GM13976 (cell line): ENCODE measurements at places on chromosomes 16 and 17.

GRCh38 chr17:59038734-59039133 lies 67.9 kb downstream of the TRIM37 start:
- no peak for DNase-seq

DNA sequence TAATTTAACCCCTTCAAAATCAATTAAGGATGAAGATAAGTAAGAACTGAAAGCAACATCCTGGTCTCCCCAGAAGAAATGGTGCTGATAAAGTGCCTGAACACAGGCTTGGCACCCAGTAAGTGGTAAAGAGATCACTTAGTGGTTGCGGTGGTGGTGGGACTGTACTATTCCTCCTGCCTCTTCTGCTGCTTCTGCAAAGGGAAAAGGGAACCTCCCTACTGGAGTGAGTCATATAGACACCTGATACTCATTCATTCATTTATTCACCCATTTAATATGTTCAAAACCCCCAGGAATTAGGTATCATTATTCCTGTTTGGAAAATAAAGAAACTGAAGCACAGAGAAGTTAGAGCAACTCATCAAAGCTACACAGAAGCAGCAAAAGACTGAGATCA lies 60.6 kb downstream of the CDYL2 start:
- no peak for DNase-seq

DNA sequence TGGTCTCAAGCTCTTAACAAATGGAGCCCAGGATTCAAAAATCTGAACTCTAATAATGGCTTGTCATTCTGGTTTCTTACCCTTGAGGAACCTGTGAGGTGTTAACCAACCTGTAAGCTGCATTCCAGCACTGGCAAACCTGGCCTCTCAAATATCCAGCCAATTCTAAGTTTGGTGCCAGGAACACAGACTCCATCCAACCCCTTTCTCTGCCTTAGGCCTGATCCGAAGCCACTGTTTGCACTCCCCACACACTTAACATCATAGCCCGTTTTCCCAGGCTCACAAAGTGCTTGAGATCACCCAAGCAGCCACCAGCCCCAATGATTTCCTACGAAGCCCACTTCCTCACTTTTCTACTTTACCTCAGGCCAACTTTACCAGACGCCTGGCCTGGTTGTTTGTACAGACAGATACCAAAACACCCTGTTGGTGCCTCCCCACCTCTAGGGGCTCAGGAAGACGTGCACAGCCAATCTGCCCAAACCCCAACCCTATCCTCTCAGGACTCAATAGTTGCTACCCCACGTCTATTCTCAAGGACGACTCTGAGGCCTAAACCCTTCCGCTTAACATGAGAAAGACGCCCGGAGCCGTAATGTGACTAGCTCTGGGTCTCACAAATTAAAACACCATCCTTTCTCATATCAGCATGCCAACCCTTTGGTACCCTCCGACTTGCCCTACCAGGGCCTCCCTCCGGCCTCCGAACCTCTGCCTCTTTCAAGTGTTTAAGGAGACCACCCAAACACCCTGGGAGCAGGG lies 3.2 kb upstream of the PER1 start:
- no peak for DNase-seq

DNA sequence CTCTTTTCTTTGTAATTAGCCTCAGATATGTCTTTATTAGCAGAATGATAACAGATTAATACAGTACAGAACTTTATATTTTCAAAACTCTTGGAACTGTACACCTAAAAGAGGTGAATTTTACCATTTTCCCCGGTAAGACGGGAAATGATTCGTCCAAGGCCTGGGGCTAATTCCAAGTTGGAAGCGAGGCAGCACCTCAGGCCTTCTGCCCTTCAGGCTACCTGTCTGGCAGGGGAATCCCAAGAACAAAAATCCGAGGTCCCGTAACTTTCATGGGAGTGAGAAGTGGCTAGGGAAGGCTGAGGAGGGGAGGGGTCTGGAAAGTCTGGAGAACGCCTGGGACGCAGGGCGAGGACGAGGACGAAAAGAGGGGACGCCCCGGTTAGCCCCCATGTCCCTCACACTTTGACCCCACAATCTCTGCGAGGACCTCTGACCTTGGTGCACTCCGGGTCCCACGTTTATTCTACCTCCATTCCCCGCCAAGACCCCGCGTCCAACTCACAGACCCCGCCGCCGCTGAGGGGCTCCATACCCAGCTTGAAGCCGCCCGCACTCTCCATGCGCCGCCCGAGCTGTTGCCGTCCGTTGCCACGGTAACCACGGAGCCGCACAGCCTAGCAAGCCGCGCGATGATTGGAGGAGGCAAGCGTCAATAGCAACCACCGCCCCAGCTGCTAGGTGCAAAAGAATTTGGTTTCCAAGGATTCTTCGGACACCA lies at the start of gene HYDIN:
Gene HYDIN (minus strand): TSS at position 601 of the 724 bp plus-strand sequence. CDS start 43,827 bp downstream, outside the sequence.
- no peak for DNase-seq

GRCh38 chr16:88737298-88738150 lies 31.2 kb downstream of the CTU2 start:
- peak; percentile 92 for DNase-seq

- no peak for DNase-seq
These were observed 11.4 kb downstream of the UNC13D start for GRCh38 chr17:75832652-75833400.

DNA sequence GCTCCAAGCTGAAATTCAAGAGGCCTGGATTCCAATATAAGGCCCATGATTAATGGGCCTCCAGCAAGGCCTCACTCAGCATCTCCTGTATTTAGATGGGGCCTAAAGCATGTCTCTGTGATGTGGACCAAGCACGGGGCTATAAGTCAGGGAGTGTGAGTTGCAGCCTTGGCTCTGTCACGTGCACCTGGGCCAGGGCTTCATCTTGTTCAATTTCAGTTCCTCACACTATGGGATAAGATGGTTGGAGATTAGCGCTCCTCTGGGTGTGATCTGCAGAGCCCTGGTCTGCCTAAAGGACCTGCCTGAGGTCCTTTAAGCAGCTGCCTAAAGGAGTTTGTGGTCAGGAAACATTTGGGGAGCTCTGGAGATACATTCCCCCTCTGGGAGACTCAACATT lies 25.2 kb downstream of the KLHL36 start:
- no peak for DNase-seq

DNA sequence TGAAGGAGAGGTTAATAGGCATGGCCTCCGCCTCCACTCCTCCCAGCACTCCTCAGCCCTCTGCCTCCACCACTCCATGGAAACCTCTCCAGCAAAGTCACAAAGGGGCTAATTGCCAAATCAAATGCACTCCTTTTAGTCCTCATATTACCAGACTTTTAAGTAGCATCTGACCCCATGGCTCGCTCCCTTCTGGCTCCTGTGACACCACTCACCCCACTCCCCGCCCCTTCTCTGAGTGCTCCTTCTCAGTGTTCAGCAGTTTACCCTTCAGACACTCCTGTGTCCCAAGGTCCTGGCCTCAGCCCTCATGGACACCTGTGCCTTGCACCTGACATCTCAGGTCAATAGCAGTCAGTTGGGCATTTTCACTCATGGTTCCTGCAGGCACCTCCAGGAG lies 243.5 kb upstream of the CCL2 start:
- DNase-seq = no peak

DNA sequence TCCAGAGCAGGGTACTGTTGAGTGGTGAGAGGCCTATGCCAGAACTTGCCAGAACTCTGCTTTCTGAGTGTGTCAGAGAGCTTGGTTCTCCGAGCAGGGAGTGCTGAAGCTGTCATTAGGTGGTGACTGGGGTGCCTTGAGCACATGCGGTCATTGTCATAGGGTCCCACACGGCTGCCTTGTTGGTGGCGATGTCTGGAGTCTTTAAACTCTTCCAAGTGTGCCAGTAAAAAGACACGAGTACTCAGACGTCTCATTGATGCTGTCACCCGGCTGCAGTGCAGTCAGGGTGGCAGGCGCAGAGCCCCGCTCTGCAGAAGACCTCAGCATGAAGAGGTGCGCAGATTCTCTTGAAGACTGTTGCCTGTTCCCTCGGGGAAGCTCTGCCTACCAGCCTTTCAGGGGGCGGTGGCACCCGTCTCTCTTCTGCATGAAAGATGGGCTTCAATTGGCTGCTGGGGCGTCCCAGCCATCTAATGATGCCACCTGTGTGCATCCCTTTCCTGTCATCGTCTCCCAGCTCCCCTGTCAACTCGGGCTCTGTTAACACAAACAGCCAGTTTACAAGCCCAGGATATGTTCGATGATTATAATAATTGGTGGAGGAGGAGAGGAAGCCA lies 58.3 kb downstream of the NKD1 start:
- DNase-seq = no peak

- DNase-seq = peak; percentile 53
These were observed 885 bp downstream of the ZNF207 start for GRCh38 chr17:32350666-32351418.

DNA sequence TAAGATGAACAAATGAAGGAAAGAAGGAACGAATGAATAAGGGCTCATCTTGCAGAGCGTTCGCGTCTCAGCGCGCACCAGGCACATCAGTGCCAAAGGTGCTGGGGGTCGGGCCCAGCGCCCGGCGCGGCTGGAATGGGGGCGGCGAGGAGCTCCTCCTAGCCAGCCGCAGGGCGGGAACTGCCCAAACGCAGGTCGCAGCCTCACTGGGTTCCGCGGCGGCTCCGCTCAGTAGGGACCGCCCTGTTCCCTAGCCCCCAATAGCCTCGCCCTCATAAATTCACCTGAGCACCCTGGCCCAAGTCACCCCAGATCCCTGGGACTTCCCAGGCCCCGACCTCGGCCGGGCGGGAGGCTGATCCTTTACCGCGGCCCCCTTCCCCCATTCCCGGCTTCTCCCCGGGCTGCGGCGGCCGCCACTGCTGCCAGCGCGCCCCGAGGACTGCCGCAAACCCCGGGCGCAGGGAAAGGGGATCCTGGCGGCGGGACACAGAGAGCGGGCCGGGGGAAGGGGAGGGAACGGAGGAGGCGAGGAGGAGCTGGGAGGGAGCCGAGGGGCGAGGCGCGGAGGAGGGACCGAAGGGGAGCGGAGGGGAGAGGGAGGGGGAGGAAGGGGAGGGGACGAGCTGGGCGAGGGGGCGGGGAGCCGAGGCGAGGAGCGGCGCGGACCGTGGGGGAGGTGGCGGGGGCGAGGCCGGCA lies 377 bp upstream of the CRHR1 start:
- DNase-seq = peak; percentile 50

- DNase-seq = no peak
These were observed 16.8 kb upstream of the MT4 start for GRCh38 chr16:56547949-56548567.

DNA sequence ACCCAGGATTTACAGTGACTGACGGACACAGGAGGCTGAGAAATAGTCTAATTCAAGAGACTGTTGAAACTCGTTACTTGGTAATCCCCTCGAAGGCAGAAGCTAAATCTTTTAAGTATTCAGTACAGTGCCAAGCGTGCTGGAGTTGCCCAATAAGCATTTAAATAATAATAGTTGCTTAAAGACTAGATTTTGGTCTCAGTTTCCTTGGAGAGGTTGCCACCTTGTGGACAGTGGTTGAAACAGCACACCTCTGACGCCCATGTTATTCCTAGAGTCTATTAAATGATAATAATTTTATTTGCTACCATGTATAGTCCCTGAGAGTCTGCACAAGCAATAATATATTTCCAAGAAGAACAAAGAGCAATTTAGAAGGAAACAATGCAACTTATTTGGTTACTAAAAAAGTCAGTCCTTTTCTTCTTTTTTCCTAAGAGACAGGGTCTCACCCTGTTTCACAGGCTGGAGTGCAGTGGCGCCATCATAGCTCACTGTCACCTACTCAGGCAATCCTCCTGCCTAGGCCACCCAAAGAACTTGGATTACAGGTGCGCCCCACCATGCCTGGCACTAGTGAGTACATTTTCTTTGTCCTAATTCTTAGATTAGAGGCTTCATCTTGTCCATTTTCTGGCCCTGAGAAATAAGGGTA lies 138.0 kb upstream of the NUDT7 start:
- peak; percentile 50 for DNase-seq

DNA sequence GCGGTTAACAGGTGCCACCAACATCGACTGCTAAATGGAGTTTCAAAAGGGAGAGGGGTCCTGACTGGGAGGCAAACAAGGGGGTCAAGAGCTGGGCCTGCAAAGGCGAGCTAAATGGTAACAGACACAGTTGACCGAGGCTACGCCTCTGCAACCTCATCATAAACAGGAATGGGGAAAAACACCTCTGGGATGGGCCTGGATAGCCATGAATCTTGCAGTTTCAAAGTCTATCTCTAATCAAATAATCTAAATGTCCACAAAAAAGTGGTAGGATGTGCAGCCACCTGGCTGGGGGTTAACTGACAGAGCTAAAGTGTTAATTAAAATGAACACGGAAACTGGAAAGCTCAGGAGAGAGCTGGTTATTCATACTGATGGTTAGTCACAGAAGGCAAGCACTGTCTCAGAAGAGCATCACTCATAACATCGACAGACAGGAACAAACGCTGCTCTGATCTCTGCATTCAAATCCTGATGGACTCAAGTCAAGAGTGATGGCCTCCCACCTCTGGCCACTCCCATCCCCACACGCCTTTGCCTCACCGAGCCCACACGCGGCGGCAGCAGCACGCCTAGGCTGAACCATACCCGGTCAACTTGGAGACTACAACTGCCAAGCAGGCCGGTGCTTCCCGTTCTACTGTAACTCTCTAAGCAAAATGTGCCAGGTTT lies 56.3 kb downstream of the CREBBP start:
- DNase-seq = no peak

GRCh38 chr17:74332017-74332650 lies 6.1 kb downstream of the KIF19 start:
- DNase-seq = no peak

DNA sequence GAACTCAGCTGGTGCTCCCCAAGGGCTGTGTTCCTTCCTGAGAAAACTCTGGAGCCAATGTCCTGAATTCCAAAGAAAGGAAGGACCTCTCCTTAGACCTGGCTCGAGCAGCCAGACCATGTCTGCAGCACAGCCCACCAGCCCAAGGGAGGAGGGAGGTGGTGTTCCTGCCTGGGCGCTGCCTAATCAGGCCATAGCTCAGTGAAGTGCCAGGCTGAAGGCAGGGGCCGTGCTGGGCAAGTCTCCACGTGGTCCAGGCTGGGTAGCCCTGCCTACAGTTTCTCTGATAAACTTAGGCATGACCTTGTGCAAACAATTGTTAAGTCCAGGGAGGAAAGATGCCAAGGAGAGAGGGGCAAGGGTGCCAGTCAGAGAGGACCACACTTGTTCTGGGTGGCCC lies 76.8 kb downstream of the MPRIP start:
- no peak for DNase-seq

- peak; percentile 26 for DNase-seq
These were observed 2.2 kb upstream of the PHLPP2 start for GRCh38 chr16:71726476-71727315.

- no peak for DNase-seq
These were observed 340.7 kb downstream of the SNX29 start for GRCh38 chr16:12317121-12317810.

GRCh38 chr17:75096082-75096625 lies 8.4 kb downstream of the SLC16A5 start:
- DNase-seq = no peak

- no peak for DNase-seq
These were observed 6.8 kb downstream of the KCNH6 start for GRCh38 chr17:63529711-63530556.
